MCF 10A (cell line): ENCODE measurements at places on chromosomes 4 and X.

DNA sequence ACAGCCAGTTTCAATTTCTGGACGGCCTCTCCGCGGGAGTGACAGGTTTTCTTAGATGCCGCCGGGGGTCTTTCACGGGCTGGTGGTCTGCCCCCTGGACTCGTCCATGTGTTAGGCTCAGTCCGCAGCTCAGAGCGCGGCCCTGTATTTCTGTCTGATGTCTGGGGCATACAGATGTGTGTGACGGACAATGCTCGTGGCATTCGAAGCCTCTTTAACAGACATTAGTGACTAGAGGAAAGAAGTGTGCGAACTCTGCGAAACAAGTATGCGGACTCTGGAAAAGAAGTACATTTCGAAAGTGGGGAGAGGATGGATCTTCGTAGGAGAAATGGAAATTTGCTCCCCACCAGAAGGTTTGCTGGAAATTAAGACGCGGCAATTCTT, 793 bp upstream of the DCUN1D4 start:
- DNase-seq = no peak

- no peak for DNase-seq
Measured at GRCh38 chr4:157363360-157363759, 142.8 kb downstream of the GRIA2 start.

DNA sequence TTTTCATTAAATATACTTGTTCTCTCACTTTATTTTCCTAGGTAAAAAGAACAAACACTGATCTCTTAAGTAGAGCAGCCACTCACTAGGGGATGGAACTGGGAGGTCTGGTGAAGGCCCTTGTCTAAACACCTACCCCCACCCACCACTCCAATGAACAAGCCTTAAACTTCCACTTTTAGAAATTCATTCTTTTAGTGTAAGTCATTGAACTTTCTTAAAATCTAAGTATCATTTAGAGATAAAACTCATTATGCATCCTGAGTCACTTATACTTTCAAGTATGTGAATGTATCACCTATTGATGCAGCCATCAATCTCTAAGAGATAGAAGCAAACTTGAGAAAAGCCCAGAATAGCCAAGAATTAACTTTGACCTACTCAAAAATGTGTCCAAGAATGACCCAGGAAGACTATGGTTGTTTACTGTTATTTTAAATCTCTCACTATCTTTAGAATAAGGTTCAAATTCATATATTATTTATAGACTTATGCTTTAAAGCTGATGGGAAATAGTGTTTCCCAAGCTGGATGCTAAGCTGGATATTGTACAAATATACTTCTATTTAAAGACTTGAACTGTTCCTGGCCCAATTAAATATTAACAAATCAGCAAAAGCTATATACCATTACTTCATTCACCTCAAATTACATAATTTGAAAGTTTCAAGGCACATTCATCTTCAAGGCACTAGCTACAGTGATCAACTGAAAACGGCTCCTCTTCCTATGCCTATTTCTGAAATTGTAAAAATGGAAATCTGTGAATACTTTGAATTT, 49.5 kb downstream of the CAMK2D start:
- no peak for DNase-seq

- DNase-seq = no peak
Measured at GRCh38 chr4:385934-386707, 48.5 kb downstream of the ZNF141 start.

- DNase-seq = no peak
Measured at GRCh38 chr4:182874304-182874751, 42.9 kb downstream of the DCTD start.

- no peak for DNase-seq
Measured at GRCh38 chr4:6422866-6423265, 49.5 kb downstream of the PPP2R2C start.

- DNase-seq = peak; percentile 30
Measured at GRCh38 chr4:22334155-22334554, 181.7 kb downstream of the ADGRA3 start.

DNA sequence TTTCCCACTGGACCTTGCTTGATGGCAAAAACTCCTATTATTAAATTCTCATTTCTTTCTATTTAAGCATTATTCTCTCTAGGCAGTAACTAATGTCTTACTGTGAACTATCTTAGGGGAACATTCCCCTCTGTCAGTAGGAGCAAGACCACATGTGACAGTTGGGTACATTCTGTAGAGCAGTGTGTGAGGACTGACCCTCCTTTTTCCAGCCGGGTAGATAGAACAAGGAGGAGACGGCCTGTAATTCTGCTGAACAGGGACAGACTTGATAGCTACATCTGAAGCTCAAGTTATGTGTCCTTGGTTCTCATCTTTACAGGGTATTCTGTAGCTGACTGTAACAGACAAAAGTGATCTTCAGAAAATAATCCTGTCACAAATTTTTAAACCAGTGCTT, 43.3 kb downstream of the FNIP2 start:
- DNase-seq = no peak

- no peak for DNase-seq
Measured at GRCh38 chrX:6226596-6227452, 1.8 kb downstream of the NLGN4X start.

DNA sequence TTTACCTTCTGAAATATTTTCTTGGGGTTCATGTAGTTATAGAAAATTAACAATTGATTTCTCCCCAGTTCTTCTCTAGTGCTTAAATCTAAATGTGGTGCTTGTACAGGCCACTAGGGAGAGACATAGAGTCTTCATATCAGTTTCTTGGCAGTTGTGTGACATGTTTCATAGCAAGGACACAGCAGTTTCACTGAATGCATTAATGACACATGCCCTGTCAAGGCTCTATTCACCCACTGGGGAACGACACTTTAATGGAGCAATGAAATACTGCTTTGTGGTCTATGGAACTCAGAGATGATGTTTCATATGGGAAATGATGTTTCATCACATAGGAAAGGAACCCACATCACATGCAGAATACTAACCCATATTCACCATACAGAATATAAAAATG, 2.8 kb downstream of the VEGFC start:
- peak; percentile 68 for DNase-seq

GRCh38 chr4:106530024-106530361, 161.4 kb upstream of the GIMD1 start:
- no peak for DNase-seq

GRCh38 chr4:81432825-81433224, 38.9 kb downstream of the RASGEF1B start:
- DNase-seq = no peak

GRCh38 chr4:184188443-184189400, 29.0 kb downstream of the ENPP6 start:
- no peak for DNase-seq

GRCh38 chr4:20271950-20272349, 20.2 kb downstream of the SLIT2 start:
- DNase-seq = no peak

DNA sequence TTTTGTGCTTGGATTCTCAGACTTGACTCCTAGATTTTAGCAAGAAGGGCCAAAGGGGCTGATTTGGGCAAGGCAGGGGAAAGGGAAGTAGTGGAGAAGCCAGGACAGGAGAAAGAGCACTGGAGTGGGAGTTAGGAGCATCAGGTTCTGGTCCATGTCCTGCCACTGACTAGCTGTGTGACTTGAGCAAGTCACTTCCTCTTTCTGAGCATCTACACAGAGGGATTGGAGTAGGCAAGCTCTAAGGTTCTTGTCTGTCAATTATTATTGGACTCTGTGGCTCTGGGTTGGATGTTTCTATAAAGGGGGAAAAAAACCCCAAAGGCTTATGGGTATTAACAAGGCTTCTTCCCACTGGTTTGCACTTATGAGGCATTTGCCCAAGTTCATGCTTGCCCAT, 24.4 kb downstream of the PLAC1 start:
- DNase-seq = no peak

- DNase-seq = no peak
Measured at GRCh38 chr4:98558471-98559169, 99.8 kb downstream of the TSPAN5 start.
